ENCODE measurements at places on chromosomes 11 and 22.

DNA sequence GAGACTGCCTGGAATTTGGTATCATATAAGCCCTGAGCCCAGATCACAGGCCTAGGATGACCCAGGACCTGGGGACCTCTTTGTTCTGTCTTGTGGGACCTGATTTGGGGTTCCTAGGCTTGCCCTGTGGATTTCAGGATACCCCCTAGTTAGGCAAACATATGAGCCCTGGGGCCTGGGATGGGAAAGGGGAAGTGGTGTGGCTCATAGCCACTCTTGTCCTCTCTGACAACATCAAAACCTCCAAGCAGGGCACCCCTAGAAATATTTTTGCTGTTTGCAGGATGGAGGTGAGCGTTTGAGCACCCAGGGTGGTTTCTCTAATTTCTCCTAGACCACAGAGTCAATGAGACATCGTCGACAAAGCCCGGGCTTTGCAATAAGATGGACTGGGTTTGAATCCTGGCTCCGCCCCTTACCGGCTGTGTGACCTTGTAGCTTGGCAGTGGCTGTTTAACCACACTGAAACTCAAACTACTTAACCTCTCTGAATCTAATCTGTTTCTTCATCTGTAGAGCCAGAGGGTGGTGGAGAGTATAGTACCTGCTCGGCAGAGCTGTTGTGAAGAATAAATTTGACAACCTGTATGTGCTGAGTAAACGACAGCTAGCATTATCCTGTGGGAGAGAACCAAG, 5.3 kb upstream of the LRRC10B start:
- no peak for DNase-seq

GRCh38 chr22:31055635-31056159, 25.4 kb upstream of the SMTN start:
- no peak for DNase-seq

DNA sequence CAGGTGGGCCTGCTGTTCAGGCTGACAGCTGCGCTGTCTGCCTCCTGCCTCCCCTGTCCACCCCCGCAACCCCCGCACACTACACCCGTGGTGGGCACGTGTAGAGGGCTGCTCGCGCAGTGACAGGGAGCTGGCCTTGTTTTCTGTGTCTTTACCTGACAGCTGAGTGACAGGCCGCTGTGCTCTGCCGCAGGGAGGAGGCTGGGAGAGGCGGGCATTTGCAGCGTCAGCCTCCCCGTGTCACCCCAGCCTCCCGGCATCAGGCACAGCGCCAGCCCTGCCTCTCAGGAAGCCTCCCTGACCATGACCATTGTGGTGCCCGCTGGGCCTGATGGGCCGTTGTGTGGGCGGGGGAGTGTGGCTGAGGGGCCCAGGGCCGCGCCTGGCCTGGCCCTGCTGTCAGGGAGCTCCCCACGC, 32.0 kb upstream of the RELT start:
- no peak for DNase-seq

DNA sequence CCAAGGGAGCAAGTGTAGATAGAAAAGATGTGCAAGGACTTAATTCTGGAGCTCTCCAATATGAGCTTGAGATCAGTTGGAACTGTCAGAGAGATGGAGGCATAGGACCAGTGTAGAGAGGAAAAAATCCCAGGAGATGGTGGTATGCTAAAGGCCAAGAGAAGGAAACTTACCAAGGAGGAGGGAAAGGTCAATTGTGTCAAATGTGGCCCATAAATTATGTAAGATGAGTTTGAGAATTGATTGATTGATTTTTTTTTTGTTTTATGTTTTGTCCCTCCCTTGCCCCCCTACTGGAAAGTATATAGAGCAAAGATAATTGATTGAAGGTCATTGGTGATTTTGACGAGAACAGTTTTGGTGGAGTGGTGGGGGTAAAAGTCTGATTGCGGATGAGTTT, 2.8 kb upstream of the USP2 start:
- DNase-seq, result no peak

DNA sequence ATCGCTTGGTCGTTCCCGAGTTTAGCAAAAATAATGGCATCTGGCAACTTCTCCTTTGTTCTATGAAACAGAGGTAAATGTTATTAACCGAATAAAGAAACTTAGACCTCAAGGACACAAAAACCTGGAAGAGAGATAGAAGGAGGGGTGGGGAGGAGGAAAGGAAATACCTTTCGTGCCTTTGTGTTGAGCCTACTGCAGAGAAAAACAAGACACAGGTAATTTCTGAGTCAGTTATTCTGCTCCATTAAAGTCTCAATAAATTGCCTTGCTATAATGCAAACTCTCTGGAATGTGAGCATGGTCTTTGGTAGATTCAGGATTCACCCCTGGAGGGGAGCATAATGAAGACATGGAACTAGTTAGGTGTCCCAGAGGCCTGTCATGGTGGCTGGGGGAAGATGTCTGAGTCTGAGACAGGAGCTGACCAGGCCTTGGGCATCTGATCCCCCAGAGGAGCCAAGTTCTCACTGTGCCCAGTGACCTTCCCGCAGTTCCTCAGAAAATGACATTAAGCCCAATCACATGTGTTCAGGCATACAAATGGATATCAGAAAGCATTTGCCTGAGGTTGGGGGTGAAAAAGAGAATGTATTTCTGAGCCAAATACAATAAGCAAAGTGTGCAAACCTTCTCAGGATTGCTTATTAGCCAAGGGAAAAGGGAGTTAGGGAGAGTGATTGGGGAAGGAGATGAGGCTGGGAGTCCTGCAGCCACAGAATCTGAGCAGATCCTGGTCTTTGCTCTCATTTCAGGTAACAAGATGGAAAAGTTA, 72.6 kb upstream of the CADM1 start:
- DNase-seq, result no peak

DNA sequence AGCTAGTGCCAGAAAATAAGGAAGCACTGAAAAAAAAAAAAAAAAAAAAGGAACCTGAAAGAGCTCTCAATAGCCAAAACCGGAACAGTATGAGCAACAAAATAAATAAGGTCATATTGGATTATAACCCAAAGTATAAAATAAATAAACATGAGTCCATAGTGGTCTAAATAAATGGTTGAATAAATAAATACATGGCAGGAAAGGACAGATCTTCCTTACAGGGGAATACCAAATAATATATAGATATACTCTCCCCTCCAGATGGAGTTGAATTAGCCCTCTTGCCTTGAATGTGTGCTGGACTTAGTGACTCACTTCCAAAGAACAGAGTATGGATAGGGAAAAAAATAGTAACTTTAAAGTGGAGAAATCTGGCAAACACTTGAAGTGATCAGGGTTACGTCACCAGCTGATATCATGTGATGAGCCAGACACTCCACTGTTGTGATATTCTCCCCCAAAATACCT, 14.3 kb upstream of the ARRB1 start:
- no peak for DNase-seq

- DNase-seq, result no peak
Observed at GRCh38 chr22:40113696-40114095, 64.0 kb upstream of the TNRC6B start.

GRCh38 chr11:45181193-45181888, 34.9 kb downstream of the PRDM11 start:
- no peak for DNase-seq

DNA sequence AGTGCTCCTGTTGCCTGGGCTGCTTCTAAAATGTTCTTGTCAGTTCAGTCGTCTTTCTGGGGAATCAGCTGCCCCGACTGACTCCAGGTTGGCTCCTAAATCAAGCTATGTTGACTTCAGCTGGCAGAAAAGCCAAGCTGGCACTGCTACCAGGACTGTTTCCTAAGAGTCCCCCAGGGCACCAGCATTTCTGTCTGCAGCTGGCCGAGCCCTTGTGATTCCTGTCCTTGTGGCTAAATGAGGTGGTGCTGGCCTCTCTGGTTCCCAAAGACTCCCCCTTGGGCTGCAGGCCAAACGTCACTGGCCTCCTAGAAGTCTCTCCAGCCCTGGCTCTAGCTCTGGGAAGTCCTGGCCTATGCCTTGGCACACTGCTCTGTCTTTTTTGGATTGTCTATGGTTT, 31.1 kb downstream of the GRAMD1B start:
- no peak for DNase-seq

- no peak for DNase-seq
Observed at GRCh38 chr11:10319702-10320558, 15.1 kb downstream of the ADM start.
